ENCODE measurements at places on chromosomes 7 and 10.

- no peak for DNase-seq
Observed at GRCh38 chr10:51683031-51683691, 16.2 kb downstream of the CSTF2T start.

GRCh38 chr7:139774376-139774775 lies 3.4 kb downstream of the HIPK2 start:
- no peak for DNase-seq

DNA sequence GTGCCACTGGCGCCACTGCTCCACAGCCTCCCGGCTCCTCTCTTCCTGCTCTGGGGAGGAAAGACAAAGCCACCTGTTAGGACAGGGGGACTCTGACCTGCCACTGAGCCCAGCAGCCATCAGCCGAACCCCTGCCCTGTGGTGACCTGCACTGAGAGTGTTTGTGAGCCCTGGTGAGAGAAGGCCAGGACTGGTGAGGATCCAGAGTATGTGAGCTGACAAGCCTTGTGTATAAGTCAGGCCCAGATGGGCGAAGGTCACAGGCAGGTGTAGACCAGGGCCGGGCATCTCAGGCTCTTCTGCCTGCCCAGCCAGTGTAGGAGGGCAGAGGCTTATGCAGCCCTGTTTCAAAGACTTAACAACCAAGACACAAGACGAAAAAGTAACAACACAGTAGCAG lies 12.0 kb downstream of the UCMA start:
- no peak for DNase-seq

DNA sequence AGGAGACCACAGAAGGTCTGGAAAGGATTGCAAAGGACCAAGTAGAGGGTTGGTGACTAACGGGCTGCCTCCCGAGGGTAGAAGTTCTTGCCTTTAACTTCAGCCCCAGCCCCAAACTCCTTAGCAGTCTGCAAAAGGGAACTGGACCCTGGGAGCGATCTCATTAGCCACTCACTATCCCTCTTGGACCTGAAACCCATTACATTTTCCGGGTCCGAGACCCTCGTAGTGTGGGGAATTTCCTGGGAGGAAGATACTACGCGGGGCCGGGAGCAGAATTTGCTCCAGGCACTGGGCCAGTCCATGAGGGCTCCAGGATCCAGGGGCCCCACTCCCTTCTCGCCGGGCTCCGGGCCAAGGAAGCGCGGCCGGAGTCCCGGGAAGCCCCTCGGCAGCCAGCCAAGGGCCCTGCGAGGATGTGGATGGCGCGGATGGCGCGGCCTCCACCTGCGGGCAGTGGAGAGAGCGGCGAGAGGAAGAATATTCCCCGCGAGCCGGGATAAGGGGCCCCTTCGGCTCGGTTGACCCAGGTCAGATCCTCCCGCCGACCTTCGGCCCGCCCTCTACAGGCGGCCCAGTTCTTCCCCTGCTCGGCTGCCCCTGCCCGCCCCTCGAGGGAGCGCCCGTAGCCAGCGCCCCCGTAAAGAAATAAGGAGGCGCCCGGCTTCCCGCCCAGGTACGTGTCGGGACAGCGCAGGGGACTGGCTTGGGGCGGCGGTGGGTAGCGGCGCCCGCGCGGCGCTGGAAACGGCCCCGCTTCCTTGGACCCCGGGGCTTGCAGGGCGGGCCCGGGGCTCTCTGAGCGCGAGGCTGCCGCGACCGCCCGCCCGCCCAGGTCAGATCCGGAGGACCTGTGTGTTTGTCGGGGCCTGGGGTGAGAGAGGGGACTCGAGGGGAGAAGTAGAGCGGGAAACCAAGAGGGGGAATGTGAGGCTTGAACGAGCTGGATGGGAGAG lies at the start of gene MYO3A:
Gene MYO3A (plus strand): TSS at position 577 of the 956 bp plus-strand sequence. CDS start 17,882 bp downstream, outside the sequence.
- no peak for DNase-seq

DNA sequence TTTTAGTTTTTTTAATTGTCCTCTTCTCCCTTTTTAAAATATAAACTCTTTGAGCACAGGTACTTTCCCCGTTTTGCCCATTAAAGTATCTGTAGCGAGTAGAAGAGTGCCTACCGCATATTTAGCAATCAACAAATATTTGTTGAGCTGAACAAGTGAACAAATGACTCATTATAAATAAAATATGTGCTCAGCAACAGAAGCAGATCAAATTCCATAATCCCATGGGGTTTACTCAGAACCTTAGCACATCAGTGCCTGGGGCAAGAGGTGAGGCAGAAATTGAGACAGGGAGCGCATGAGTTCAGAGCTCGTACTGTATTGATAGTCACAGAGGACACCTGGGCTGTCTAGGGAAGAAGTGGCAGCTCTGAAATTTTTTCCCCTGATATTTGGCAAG lies 161.0 kb downstream of the SEM1 start:
- no peak for DNase-seq

GRCh38 chr7:78377532-78377931 lies 579.0 kb downstream of the PHTF2 start:
- no peak for DNase-seq

DNA sequence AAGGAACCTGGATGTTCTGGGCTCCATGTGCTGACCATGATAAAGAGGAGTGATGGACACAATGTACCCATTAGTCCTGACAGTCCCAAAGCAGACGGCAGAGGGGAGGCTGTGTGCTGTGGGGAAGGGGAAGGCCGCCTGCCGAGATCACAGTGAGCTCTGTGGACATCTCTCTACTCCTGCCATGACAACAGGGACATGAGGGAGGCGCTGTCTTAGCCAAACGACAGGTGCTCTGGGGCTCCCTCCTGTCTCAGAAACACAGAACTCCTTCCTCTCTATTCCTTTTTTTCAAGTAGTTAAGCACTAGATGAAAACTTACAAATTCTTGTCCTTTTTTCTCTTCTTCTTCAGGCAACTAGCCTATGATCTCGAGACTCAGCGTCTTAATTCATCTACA lies 113.1 kb downstream of the RNF32 start:
- no peak for DNase-seq

DNA sequence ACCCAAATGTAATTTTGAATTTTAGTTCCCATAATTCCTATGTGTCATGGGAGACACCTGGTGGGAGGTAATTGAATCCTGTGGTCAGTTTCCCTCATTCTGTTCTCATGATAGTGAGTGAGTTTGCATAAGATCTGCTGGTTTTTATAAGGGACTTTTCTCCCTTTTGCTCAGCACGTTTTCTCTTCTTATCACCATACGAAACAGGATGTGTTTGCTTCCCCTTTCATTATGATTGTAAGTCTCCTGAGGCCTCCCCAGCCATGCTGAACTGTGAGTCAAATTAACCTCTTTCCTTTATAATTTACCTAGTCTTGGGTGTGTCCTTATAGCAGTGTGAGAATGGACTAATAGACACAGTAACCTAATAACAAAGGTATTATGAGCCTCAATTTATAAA lies 36.1 kb upstream of the ZNF736 start:
- no peak for DNase-seq

- DNase-seq = no peak
Observed at GRCh38 chr10:104321226-104321625, 17.0 kb downstream of the ITPRIP start.

DNA sequence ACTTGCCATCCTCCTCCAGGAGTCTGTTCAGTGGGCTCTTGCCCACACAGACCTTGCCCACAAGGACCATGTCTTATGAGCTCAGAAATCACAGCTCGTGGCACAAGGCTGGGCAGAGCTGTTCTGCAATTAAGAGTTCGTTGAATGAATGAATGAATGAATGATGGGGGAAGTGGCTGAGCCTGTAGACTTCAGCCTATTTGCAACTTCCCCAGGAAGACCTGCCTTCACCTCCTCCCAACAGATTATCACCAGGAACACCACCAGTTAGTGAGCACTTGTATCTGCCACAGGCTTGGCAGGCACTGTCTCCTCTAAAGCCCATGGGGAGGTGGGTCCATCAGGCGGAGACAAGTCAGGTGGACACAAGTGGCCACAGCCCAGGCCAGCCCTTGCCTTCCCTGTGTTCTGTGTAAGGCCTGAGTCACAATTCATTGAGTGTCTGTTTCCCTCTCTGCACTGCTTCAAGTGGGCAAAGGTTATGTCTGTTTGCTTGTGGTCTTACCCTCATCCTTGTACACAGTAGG lies 1.8 kb upstream of the FGF8 start:
- DNase-seq = no peak

DNA sequence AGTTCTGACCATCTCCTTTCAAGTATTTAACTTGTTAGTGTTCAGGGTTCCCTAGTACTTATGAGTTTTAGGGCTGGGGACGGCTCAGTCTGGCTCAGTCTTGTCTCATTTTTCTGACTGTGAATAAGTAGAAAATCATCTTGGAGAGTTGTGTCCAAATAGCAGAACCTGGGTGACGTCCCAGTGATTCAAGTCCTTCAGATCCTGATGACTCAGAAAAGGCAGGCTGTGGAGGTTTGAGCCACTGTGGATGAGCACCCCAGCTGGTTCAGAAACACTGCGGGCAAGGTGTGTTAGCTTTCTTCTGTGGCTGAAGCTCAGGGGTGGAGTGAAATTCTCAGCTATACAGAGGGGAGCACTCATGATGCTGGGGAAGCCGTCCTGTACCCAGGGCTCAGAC lies 154.4 kb upstream of the NPY start:
- DNase-seq = no peak

DNA sequence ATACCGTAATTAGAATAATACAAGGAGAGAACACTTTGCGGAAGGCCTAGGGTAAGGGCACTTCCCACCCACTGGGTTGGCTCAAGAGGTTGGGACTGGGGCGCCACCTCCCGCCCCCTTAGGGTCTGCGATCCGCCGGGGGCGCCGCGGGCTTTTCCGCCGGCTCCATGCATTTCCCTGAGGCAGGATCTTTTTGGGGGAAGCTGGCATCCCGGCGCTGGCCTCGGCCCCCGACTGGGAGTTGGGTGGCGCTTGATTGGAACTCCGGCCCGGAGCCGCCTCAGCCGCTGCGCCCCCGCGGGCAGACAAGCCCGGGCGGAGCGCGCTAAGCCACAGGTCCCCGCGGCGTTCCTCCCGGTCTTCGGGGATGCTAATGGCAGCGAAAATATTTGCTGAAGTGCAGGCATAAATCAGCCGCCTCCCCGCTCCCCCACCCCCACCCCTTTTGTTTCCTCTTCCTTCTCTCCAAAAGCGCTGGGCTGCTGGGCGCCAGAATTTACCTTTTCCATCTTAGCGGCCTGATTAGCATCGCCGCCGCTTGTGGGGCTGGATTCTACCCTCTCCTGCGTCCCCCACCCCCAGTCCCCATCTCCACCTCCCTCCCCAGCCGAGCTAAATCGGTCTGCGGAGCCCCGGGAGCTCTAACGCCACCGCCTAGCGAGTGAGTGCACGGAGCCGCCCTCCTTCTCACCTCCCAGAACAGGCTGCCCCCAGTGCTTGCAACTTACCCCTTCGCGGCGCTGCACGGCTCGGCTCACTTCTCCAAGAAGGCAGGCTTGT lies 5.1 kb downstream of the UNC5B start:
- DNase-seq = peak; percentile 31
